Body of pancreas (tissue), 4 donors: ENCODE measurements at places on chromosomes 6 and 20. TPM values are rescaled to one million over a fixed set of nuclear protein-coding genes. Genes with fewer than 3 reads are reported as not detected.
A peak's percentile ranks its signal among the peaks of the same experiment; 100 is the strongest.

- no peak for DNase-seq
Observed at GRCh38 chr20:32941155-32941885, 62.9 kb downstream of the SUN5 start.

GRCh38 chr20:50788045-50788991 lies 6.5 kb upstream of the BCAS4 start:
- peak; percentile 34 for DNase-seq

GRCh38 chr6:49284180-49284579 lies 178.9 kb downstream of the MMUT start:
- DNase-seq = no peak

DNA sequence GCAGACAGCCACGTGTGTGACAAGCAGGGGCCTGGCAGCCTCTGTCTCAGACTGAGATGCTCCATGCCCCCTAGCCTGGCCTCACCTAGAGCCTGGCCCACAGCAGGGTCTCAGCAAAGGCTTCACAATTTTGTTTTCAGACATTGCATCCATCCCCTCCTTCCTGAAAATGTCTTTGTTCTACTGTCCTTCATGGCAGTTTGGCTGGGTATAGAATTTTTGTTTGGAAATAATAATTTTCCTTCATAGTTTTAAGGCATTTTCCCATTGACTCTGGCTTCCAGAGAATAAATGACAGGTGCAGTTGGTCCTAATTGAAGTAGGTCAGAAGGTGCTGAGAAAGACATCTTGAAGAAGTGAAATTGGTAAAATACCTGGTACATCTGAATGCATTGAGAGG lies 216.2 kb downstream of the EYA2 start:
- no peak for DNase-seq

DNA sequence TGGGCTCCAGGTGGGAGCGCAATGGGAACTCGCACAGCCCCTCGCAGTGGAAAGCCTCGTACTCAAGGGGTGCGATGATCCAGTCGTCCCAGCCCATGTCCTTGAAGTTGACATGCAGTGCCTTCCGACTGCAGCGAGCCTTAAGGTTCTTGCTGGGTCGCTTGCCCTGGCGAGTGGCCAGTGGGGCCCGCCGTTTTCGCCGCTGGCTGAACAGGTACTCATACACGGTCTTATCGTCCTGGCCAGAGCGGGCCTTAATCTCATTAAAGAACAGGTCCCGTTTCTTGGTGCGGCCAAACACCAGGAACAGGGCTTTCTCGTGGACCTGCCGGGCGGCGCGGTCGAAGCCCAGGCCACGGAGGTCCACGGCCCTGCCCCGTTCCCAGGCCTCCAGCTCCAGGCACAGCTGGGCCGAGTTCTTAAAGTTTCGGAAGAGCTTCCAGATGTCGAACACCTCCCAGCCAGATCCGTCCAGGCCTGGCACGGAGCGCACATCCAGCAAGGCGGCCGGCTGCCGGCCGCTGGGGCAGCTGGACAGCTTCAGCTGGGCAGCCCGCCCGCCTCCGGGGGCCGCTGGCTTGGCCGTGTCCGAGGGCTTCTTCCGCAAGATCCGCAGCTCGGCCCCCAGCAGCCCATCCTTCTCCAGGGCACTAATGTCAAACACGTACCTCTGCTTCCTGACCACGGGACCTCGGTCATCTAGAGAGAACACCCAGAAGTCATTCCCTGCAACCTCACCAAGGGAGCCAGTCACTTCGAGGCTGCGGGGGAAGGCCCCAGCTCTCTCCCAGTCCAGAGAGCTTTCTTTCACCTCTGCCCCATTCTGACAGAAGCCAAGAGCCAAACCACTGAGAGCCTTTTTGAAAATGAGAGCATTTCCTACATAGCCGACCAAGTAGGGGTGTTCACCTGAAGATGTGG lies 3.7 kb downstream of the GDF5 start:
- DNase-seq = no peak

GRCh38 chr20:57530327-57530981 lies 5.5 kb upstream of the CTCFL start:
- DNase-seq = no peak

DNA sequence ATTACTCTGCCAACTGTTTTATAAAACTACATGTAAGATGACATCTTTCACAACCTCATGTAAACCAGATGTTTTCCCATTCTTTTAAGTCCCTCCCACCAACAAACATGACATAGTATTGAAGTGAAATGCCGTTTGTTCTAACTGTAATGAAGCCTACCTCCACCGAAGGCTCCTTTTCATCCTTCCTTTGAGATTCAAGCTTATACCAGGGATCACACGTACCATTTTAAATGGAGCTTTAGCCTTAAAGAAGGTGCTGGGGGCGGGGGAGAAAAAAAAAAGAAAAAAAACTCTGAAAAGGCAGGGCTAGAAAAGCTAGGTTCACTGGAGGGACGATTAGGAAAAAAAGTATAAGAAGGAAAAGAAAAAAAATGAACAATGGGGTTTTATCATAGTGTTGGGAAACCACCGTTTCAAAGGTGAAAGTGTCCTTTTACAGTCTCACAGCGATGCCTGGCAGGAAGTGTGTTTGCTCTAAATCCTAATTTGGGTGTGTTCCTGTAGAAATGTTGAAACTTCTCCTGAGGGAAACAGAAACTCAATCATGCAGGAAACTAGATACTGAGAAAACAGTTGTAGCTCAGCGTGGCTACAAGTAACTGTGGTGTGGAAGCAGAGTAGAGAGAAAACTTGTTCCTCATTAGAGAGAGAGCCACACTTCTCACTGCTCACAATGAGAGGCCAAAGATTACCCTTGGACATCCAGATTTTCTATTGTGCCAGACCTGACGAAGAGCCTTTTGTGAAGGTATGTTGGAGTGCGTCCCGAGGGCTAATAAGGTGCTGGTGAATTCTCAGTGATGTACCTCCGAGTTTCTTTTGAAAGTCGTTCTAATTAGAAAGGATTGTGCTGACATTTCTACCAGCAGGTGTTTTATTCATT lies 37.6 kb upstream of the HINT3 start:
- DNase-seq = peak; percentile 82

DNA sequence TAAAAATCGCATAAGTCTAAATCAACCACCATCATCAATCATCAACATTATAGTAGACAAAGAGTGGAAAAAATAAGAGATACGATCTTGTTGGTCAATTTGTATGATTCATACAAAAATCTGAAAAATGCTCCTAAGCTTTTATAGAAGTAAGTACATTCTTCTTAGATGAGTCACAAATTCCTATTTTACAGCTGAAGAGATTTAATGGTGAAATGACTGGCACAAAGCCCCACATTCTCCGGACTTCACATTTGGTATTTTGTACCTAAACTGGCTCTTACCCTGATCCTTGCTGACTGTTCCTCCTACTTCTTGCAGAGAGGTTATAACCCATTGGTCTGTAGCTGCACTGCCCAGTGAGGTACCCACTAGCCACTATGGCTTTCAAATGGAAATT lies 29.9 kb upstream of the PREP start:
- DNase-seq = no peak

DNA sequence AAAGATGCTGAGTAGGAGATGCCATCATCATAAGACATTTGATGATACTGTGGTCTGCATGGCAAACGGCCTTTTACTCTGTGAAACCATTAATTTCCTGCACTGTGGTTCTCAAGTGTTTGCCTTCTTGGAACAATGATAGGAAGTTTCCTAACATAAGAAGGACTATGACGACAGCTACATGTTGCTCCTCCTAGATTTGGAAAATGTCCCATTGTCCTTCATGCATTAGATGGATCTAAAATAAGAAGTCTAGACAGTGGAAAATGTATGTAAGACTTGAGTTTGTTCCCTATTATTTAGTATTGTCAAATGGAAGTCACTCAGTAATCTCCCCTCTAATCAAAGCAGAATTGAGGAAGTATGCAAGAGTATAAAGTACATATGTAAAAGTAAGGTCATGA lies 98.5 kb upstream of the TMEM170B start:
- no peak for DNase-seq

DNA sequence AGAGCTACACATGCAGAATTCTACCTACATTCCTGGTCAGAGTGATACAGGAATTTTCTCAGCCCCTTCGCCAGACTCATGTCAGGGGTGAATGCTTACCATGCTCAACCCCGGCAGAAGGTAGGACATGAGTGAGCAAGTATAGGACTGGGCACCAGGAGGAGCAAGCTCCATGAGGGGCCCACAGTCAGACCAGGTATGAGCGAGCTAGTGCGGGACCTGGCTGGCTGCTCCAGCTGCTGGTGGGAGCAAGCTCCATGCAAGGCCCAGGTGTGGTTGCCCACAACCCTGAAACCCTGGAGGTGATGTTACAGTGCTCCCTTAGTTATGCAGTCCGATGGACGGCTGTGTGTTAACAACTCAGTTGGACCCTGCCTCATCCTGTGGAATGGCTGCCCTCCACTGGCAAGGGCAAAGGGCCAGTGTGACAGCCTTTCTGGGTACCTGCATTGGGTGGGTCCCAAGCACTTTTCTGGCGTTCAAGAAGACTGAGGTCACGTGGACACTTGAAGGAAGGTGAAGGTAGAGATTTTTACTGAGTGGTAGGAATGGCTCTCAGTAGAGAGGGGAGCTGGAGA lies 503.5 kb upstream of the CITED2 start:
- peak; percentile 21 for DNase-seq

GRCh38 chr20:41124451-41125094 lies 12.8 kb upstream of the PLCG1 start:
- no peak for DNase-seq

SLC32A1 gene
- not detected for total RNA-seq

CSNK2A1 gene
- total RNA-seq = 52.7 TPM
